ENCODE measurements at places on chromosomes 4 and X.

- no peak for DNase-seq
These were observed 3.4 kb upstream of the SPIN4 start for GRCh38 chrX:63354484-63354883.

DNA sequence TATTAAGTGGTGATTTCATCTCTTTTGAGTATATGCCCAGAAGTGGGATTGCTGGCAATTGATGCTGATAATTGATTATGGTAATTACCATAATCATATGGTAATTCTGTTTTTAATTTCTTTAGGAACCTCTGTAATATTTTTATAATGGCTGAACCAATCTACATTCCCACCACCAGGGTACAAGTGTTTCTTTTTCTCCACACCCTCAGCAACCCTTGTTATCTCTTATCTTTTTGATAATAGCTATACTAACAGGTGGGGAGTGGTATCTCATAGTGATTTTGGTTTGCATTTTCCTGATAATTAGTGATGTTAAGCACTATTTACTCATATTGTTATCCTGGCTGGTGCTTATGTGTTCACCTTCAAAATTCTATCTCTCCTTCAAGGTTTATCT, 212.6 kb downstream of the FMR1NB start:
- DNase-seq: no peak

- no peak for DNase-seq
These were observed 52.8 kb upstream of the SRPX start for GRCh38 chrX:38273453-38273852.

DNA sequence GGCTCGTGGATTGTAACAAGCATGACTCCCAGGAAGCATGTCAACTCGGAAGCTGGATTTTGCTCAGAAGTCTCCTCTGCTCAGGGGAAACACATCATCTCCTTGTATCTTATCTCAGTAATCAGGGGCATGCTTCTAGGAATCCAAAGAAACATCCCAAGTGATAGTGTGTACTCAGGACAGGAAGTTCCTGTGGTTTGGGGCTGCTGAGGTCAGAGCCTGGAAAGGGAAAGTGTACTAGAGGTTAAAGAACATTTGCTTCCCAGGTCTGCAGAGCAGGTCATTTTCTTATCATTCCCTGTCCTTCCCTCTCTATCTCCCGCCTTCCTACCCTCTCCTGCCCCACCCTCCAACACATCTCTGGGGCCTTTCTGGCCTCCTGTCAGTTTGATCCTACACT, 38.8 kb downstream of the SLC34A2 start:
- peak; percentile 31 for DNase-seq

DNA sequence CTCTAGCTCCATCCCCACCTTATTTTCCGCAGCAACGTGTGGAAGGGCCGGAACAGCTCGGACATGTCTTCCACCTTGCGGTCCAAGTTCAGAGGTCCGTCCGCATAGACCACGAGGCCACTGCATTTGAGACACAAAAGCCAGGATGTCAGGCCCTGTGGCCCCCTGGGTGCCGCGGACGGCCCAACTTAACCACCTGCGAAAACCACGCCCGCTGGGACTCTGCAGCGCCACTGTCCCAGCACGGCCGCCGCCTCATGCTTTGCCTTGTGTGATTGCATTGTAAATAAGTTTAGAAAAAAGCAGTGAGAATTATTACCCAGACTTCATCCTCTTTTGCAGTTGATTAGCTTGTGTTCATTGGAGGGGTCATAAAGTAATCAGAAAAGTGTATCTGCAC, 58.2 kb upstream of the MXD4 start:
- no peak for DNase-seq

DNA sequence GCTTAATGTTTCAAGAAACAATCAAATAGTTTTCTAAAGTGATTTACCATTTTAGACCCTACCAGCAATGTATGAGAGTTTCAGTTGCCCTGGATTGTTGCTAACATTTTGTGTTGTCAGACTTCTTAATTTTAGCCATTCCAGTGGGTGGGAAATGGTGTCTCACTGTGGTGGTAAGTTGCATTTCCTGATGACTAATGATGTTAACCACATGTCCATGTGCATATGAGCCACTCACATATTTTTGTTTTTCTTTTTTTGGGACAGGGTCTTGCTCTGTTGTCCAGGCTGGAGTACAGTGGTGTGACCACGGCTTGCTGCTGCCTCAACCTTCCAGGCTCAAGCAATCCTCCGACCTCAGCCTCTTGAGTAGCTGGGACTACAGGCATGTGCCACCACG, 48.3 kb downstream of the MED28 start:
- DNase-seq: no peak

GRCh38 chr4:2485956-2486355, 17.1 kb downstream of the RNF4 start:
- no peak for DNase-seq

DNA sequence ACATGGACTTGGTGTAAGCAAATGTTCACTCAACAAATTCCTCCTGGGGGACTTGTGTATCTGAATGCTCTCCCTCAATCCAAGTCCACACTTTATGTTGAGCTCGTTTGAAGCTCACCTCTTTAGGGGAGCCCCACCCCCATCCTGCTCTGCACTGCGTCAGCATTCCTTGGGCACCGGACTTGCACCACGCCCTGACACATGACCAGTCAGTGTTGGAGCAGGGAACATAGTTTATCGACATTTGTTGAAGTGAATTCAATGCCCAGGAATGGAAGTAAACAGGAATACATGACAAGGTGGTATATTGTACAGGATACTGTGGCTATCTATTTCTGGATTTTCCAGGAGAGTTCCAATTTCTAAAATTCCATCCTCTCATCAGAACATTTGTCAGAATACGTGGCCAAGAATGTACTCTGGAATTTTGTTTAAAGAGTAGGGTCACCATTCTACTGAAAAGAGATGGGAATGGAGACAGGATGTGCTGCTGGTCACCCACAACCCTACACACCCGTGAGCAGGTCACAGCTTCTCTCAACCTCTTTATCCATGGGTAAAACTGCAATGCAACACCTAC, 60.0 kb upstream of the LNX1 start:
- no peak for DNase-seq

DNA sequence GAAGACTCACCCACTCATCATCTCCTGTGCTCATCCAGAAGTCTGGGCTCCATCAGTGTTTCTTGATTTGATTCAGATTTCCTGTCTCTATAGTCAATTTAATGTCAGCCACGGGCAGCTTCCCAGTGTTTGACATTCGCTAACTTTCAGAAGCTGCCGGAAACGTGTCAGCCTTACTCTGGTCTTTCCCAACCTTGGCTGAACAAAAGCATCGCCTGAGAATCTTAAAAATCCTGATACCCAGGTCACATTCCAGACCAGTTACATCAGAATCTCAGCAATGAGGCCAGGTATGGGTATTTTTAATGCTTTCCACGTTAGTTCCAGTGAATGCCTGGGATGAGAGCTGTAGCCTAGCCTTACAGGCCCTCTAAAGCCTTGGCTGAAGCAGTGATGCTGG, 233.8 kb downstream of the FRMPD4 start:
- peak; percentile 12 for DNase-seq

DNA sequence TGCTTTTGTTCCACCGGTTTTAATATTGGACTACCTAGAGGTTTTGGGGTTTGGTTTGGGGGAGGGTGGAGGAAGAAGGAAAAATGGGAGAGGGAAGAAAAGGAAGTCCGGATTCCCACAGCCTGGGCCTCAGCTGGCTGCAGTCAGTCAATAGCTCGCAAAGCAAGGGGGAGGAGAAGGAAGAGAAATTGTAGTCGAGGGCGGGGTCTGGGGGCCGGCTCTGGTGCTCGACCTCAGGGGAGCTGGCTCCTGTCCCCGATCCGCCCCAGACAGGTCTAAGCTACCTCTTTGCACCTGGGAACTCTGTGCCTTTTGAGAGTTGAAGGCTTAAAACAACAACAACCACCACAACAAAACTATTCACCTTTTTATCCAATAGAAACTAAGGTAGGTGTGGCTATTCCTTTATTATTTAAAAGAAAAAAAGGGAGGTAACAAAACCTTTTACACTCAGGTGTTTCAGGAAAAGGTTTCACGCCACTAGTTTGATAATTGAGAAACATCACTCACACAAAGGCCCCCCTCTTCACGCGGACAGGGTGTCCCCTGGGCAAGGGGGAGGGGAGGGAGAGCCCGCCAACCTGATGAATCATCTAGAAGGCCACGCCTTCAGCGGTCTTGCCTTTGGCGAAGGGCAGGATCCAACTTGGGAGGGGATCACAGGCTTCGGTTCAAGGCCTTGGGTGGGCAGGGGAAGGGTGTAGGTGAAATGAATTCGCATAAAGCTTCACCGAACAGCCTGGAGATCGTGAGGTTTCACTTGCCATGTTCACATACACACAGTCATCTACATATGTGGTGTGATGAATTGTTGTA, 1.6 kb upstream of the LNX1 start:
- no peak for DNase-seq

DNA sequence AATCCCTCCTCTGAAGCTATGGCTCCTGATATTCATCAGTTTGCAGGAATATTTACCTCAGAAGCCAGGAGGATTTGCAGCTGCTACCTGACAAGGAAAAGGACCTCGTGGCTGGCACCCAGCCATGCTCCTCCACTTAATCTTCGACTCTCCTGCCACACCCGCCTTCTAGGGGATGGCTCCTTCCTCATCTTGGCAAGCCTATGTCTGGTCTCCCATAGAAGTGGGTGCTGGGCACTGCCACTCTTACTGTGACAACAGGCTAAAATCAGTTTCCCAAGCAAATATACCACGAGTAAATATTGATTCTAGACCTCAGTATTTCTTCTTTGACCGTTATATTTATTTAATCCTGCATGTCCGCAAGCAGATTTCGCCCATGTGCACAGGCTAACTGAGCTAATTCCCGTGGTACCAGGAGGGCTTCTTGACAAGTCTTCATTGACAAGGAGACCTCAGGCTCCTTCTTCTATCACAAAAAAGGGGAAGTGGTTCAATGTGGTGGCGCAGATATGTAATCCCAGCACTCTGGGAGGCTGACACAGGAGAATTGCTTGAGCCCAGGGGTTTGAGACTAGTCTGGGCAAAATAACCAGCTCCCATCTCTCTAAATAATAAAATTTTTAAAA, 52.6 kb upstream of the DCTD start:
- no peak for DNase-seq

DNA sequence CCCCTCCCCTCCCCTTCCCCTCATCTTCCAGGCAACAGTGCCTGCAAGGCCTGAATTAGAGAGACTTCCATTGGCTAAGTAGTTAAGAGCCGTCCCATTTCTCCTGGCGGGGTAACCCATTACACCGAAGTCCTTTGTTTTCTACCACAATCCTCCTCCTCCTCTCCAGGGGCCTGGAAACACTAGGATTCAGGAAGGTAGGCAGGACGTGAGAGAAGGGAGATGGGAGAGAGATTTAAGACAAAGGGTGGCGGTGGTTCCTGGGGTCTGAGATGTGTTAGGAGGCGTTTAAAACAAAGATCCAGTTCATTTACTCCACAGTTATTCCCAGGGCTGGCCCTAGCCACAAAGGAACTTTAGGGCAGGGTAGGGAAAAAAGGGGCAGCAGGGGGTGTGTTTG, 28.0 kb downstream of the NYX start:
- no peak for DNase-seq

- DNase-seq: no peak
These were observed 753.6 kb downstream of the RPA4 start for GRCh38 chrX:97637289-97637688.

DNA sequence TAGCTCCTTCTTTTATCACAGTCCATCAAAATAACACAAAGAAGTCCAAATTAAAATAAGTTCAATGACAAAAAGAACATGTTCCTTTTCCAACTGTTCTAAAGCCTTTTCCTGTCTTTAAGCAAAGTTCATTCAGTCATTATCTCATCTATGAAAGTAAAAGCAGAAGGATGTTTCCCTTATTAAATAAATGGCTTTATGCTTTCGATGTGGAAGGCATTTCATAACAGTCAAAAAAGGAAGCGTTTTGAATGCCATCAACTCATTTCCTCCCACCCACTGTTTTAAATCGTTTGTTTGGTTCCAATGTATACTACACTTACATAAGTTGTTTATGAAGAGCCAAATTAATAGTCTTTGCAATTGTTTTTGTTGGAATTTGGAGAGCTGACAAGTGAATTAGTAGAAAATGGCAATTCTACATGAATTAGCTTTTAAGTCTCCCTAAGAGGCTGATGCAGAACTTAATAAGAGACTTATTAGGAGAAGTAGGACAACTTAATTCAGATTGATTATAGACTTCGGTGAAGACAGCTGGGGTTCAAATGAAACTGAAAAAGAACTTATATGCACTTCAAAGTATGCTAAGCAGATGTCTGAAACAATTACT, 392.6 kb upstream of the FTHL17 start:
- no peak for DNase-seq

- DNase-seq: no peak
These were observed 7.3 kb upstream of the SH3BP2 start for GRCh38 chr4:2785613-2786012.

GRCh38 chr4:98864560-98864959, 64.4 kb downstream of the EIF4E start:
- no peak for DNase-seq

- DNase-seq: no peak
These were observed 27.9 kb downstream of the ABHD18 start for GRCh38 chr4:127993151-127993550.

GRCh38 chrX:112678831-112679230, 907 bp downstream of the LHFPL1 start:
- no peak for DNase-seq

DNA sequence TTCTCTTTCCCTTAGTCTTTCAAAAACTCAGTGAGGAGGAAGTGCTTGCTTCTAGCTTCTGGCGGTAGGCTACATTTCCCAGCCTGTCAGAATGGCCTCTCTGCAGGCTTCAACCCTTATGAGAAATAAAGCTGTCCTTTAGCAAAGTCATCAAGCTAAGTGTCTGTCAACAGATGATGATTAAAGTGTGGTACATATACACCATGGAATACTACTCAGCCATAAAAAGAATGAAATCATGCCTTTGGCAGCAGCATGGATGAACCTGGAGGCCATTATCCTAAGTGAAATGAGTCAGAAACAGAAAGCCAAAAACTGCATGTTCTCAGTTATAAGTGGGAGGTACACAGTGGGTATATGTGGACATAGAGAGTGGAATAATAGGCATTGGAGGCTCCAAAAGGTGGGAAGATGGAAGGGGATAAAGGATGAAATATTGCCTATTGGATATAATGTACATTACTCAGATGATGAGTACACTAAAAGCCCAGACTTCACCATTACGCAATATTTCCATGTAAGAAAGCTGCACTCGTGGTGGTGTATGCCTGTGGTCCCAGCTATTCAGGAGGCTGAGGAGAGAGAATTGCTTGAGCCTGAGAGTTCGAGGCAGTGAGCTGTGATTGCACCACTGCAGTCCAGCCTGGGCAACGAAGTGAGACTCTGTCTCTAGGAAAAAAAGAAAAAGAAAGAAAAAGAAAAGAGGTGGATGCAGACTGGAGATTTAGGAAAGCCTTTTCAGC, 7.9 kb downstream of the TRIM2 start:
- DNase-seq: peak; percentile 26

- DNase-seq: peak; percentile 78
These were observed 37.9 kb downstream of the FAT1 start for GRCh38 chr4:186685767-186686183.
